ENCODE measurements at places on chromosomes 6 and 20.

DNA sequence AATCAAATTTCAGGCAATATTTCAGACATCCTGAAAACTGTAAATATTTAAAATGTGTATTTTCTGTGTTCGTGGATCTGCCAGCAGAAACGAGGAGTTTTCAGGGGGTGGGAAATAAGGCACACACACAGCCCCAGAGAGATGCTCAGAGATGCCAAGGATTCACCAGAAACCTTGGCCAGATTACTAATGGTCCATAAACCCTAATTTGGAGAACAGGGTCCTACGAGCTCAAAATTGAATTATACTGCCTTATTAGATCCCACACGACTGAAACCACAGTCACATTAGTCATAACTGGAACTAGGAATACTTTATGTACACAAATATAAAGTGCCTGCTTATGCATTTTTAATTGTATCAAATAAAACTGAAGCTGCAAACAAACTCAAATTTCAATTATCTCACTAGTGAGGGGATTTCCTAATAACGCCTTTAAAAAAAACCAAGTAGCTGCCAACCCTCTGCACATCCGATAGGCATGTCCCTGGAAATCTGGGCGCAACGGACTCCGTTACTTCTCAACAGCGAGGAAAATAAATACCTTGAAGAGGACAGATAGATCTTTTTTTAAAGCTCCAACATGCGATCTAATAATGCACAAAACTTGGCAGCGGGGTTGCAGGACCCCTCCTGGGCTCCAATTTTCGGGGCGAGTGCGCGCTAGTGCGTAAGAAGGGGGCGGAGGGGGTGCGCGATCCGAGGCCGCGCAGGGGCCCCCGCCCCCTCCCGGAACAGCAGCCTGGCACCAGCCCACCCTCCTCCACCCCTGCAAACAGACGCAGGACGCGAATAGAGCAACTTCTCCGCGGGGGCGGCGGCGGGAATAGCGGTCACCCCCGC lies 897 bp downstream of the CHD6 start:
- no peak for DNase-seq

DNA sequence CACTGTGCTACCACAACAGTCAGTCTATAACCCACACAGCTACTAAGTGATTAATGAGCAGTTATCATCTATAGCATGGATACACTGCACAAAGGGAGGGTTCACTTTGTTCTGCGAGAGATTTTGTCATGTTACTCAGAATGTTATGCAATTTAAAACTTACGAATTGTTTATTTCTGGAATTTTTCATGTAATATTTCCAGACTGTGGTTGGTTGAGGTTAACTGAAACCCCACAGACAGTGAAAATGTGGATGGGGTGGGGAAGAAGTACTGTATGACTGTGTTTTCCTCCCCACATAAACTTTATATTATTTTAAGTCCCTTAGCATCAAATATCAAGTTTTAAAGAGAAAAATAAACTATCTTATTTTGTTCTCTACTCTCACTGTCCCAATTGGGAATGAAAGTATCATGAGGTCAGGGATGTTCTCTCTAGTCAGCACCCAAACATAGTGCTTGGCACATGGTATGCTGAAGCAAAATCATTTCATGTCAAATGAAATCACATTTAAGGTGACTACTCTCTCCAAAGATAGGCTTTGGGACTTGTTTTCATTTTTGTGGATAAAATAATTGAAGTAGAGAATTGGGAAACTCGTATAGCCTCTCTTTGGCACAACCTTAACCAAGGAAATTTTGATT lies 25.4 kb downstream of the DOP1A start:
- DNase-seq: no peak

DNA sequence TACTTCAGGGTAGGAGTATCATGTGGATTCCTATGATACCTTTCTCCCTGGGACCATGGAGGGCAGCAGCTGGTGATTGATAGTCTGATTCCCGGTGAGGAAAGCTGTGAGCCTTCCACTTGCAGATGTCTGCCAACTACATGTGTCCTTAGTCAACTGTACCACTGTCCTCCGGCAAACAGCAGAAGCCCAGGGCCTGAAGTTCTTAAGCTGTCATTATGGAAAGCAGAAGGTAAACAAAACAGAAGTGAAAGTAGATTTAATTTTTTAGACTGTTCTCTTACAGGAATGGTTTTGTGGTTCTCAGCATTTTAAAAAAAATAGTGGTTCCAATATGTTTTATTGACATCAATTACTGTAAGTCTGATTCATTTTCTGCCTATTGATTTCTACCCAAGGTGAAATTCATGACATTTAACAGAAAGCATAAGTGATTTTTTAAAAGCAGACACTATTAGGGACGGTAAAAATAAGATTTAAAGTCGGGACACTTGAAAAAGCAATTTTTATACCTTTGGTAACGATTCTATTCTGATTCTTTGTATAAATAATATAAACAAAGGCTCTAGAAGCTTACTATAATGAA lies 36.6 kb downstream of the PTPN1 start:
- no peak for DNase-seq

DNA sequence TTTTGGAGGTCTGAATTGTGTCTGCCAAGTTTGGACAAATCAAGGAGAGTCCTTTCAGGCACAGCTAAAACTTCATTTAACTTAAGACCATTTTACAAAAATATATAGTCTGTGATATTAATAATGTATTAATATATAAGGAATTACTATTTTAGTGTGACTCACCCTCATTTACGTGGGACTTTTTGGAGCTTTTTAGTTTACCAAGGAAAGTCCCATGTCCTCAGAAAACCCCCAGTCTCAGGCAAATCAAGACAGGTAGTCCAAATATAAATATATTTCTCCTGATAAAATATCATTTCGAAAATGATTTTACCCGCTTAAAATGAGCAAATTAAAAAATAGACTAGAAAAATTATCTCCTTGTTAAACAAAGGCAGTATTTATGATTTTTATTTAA lies 479.0 kb downstream of the PKHD1 start:
- DNase-seq: no peak

DNA sequence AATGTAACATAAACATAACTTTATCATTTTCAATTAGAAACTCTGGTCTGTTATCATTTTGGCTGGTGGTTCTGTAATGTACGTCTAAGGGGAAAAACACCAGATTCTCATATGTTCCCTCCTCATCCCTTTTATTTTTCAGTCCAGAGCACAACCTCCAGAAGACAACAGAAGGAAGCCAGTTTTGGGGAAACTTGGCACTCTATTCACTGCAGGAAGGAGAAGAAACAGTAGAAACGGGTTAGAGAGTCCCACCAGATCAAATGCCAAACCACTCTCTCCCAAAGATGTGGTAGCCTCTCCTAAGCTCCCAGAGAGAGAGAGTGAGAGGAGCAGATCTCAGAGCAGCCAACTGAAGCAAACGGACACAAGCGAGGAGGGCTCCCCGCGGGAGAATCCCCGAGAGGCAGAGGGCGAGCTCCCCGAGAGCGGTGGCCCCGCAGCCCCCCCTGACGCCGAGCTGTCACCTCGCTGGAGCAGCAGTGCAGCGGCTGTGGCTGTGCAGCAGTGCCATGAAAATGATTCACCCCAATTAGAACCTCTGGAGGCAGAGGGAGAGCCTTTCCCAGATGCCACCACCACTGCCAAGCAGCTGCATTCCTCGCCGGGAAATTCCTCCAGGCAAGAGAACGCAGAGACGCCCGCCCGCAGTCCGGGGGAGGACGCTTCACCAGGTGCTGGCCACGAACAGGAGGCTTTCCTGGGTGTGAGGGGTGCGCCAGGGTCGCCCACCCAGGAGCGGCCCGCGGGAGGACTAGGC lies 117.8 kb downstream of the RTN4IP1 start:
- DNase-seq: no peak

- DNase-seq: no peak
Measured at GRCh38 chr6:121399966-121400365, 35.5 kb upstream of the GJA1 start.

DNA sequence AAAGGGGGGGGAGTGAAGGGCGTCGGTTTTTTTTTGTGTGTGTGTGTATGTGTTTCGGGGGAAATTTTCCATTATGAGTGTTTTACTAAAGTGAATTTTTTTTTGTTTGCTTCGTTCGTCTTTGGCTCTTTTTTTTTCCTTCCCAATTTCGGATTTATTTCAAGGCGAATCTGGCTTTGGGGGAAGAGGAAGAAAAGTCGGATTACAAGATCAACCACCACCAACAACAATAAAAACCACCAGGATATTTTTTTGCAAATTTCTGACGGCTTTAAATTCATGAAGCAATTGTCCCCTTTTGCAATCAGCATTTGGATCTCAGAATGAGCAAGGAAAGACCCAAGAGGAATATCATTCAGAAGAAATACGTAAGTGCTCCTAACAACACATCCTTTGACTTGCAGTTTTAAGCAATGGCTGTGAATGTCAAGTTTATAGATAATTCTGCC lies 372 bp downstream of the JARID2 start:
- DNase-seq: no peak

GRCh38 chr20:14046534-14046933 lies 51.2 kb downstream of the MACROD2 start:
- no peak for DNase-seq

GRCh38 chr6:135085700-135086413 lies 31.2 kb upstream of the HBS1L start:
- no peak for DNase-seq

DNA sequence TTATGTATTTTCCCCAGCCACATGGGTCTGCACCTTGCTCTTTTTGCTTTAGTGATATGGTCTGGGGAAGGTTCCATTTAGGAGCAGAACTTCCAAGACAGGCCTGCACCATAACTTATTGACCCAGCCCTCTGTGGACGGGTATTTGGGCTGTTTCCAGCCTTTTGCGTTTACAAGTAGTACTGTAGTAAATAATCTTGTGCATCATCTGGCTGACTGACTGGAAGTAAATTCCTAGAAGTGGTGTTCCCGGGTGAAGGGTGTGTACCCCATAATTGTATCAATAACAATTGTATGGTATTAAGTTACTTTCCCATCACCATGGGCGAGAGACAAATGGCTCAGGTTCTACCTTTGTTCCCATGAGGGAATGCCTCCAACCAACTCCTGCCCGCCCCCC lies 31.6 kb downstream of the SPDEF start:
- no peak for DNase-seq

DNA sequence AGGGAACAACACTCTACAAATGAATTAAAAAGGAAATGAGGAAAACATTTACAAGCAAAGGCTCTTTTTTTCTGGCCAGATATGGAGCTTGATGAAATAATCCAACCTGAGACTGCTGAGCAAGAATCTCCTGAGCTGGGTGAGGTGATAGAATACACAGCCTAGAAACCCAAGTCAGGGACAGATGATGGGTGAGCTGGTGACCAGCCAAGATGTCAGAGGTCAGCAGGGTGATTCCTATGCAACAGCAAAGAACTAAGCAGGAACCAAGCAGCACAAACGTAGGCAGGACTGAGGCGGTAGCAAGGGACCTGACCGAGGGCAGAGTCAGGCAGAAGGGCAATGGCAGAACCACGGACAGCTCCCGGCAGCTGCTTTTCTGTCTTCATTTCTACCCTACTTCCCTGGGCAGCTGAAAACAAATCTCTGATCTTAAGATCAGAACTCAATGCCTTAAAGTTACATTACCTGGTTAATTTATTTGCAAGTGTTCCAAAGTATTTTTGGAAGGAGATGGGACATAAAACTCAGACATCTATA lies 75.1 kb downstream of the CDC40 start:
- DNase-seq: no peak

DNA sequence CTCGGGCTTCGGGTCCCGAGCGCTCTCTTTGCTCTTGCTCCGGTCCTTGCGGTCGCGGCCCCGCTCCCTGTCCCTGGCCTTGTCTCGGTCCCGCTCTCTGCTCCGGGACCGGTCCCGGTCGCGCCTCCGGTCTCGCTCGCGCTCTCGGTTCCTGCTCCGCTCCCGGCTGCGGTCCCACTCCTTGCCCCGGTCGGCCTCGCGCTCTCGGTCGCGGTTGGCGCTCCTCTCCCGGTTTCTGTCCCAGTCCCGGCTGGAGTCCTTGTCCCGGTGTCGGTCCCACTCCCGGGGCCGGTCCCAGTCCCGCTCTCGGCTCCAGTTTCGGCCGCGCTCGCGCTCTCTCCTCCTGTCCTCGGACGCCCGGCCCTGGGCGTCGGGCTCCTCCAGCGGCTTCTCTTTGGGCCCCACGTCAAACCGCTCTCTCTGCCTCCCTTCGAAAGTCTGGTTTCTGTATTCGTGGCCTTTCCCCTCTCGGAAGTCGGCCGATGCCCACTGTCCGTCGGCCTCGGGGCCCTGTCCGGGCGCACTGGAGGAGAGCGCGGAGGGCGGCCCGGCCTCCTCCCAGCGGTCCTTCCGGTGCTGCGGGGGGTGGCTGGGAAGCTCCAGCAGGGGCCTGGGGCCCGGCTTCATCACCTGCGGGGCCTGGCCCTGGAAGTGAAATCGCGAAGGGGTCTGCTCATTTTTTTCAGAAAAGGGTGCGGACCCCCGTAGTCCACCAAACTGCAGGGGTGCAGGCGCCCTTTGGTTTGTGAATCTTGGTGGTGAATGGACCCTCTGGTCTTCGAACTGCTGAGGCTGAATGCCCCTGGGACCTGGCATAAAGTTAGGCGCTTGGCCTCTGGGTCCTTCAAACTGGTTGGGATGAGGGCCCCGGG lies 17.9 kb upstream of the TCFL5 start:
- DNase-seq: no peak

GRCh38 chr6:8080362-8081151 lies 16.4 kb upstream of the BLOC1S5 start:
- DNase-seq: no peak

GRCh38 chr6:41697861-41698781 lies 37.3 kb downstream of the TFEB start:
- DNase-seq: no peak

Data from stimulated activated CD8-positive, alpha-beta memory T cell treated with anti-CD3 and anti-CD28 coated beads, Interleukin-7, amount 100 ng/mL, for 1 hour (primary cell).